Stimulated activated CD8-positive, alpha-beta memory T cell treated with anti-CD3 and anti-CD28 coated beads, Interleukin-7, amount 100 ng/mL, for 24 hours (primary cell): ENCODE measurements at places on chromosomes 6 and 20.

DNA sequence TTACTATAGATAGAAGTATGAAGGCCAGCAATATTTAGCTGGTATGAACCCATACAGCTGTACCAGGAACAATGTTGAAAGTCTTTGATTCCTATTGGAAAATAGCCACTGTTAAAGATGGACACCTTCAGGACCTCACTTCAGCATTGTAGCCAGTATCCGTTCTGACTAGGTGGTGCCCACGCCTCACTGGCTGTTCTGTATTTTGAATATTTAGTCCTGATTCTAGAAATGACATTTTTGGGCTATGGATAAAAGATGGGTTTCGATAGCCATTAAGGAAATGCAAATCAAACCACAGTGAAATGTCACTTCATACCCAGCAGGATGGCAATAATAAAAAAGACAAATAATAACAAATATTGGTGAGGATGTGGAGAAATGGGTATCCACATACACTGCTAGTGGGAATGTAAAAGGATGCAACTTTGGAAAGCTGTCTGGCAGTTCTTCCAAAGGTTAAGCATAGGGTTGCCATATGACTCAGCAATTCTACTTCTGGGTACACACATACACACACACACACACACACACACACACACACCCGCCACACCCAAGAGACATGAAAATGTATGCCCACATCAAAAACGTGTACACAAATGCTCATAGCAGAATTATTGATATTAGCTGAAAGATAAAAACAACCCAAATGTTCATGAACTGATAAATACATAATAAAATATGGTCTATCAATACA, 56.8 kb downstream of the UTRN start:
- DNase-seq = no peak

- no peak for DNase-seq
Measured at GRCh38 chr6:1070085-1070521, 241.8 kb upstream of the FOXQ1 start.

DNA sequence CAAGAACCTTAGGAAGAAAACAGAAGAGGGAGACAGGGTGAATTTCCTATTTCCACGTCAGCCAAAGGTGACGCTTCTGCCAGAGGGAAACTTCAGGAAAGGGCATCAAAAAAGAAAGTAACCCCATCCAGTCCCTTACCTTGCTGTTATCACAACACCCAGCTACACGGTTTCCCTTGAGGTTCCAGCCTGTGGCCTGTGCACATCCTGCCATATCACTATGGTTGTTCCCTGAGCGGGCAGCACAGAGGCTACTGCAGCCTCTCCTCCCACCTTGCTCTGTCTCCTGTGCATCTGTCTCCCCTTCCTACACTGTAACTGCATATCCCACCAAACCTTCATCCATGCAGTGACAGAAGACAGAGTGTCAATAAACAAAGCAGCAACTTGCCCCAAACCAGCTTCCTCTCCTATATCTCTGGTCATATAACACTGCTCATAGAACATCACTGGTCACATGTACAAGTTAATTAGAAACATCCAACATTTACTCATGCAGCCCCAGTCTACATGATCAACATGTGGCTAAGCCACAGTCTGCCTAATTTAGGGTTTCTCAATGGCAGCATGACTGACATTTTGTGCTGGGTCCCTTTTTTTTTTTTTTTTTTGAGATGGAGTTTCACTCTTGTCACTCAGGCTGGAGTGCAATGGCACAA, 54.7 kb downstream of the GFOD1 start:
- DNase-seq = no peak

DNA sequence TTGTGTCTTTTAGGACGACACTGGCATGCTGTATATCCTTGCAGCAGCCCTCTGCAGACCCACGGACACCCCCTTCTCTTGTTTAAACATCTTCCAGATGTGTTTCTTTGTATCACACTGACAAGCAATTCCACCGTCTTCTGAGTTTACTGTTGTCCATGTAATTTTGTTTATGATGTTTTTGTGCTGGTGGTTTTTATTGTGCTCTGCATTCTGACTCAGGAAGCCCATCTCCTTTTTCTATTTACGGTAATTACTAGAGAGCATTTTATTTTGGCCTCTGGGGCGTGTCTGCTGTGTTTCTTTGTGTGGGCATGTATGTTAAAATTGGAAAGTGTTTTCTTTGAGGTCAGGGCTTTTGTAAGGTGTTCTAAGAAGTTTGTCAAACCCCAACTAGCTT, 111.9 kb downstream of the JARID2 start:
- no peak for DNase-seq

GRCh38 chr6:168737481-168737880, 296.5 kb downstream of the SMOC2 start:
- no peak for DNase-seq

- no peak for DNase-seq
Measured at GRCh38 chr6:157536223-157536545, 155.2 kb downstream of the ZDHHC14 start.

- DNase-seq = no peak
Measured at GRCh38 chr20:5180421-5180820, 53.6 kb downstream of the CDS2 start.

DNA sequence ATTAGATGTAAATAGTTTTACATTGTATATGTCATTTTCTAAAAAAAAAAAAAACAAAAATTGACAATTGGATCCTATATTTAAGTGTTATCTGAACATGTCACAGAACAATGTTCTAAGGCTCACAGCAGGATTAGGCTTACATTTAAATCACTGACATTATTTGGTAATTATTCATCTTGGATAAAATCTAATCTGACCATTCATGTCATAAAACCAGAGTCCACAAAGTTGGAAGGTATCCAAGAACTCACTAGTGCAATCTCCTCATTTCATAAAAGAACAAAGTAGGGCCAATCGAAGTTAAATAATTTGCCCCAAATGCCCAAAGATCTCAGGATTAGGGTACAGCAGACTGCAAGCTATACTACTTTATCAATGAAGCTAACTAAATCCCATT, 73.0 kb downstream of the PDSS2 start:
- no peak for DNase-seq

DNA sequence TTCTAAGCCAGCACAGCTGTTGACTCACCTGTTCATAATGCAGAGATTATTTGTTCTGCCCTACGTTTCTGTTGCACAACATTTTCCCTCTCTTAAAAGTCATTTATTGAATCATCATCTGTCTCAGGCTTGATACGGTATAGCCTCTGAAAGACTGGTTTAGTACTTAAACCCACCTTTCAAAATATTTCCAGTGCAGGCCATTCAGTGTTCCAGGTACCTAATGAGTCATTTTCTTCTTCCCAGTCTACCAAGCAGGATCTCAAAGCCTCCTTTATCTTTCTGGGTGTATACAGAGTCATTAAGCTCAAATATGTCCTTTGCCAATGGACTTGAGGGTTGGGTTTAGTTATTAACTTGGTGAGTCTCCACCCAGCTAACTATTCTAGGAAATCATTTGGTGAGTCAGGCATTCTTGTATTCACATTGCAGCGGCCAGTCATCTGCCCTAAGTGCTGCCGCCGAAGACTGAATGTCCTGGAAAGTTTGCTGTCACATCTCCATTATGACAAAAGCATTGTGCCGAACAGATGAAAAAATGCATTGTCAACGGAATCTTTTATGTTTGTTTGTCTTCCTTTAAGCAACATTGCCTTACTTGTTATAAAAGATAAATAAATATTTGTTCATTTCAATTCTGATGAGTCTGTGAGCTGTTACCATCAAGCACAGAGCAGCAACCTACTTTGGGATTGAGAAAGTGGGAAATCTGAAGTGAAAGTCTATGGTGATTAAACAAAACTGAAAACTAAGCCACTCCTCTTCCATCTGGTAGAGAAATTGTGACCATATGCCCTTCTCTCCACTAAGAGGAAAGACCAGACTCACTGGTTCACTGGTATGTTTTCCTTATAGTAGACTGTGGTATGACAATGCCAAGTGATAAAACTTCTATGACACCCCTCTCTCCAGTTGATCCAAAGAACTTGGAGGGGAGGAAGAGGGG, 14.3 kb upstream of the FAM135A start:
- no peak for DNase-seq

GRCh38 chr20:25285856-25286798, 38.2 kb downstream of the PYGB start:
- DNase-seq = no peak

GRCh38 chr6:170135821-170136471, 154.9 kb downstream of the DLL1 start:
- DNase-seq = no peak

GRCh38 chr6:157928428-157928827, 53.2 kb upstream of the SYNJ2 start:
- DNase-seq = no peak

- no peak for DNase-seq
Measured at GRCh38 chr6:145904391-145904790, 59.8 kb downstream of the SHPRH start.

DNA sequence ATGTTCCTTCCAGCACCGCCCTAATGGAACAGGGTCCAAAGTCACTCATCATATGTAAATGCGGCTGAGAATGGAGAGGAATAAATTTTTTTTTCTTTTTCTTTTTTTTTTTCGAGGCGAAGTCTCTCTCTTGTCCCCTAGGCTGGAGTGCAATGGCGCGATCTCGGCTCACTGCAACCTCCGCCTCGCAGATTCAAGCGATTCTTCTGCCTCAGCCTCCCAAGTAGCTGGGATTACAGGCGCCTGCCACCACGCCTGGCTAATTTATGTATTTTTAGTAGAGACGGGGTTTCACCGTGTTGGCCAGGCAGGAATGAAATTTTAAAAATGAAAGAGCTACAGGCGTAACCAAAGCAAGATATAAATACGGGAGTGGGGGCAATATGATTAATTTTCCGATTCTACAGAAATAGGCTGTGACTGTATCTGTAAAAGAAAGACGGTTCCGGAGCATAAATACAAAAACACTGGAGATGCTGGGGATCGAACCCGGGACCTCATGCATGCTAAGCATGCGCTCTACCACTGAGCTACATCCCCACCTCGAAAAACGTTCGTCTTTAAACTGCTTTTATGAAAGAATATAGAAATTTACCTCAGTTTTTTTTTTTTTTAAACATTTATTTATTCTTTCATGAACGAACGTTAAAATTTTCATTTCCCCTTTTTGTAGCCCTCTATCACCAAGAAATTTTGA, 132.2 kb downstream of the GPX5 start:
- peak; percentile 45 for DNase-seq

GRCh38 chr6:4858194-4859015, 82.2 kb downstream of the CDYL start:
- DNase-seq = no peak

GRCh38 chr20:64233725-64234124, 21.8 kb upstream of the PCMTD2 start:
- no peak for DNase-seq

- no peak for DNase-seq
Measured at GRCh38 chr6:98787961-98788360, 46.4 kb upstream of the POU3F2 start.

- DNase-seq = no peak
Measured at GRCh38 chr20:34710861-34711574, 6.9 kb downstream of the TP53INP2 start.

GRCh38 chr6:136073216-136073615, 176.9 kb downstream of the MTFR2 start:
- DNase-seq = no peak

DNA sequence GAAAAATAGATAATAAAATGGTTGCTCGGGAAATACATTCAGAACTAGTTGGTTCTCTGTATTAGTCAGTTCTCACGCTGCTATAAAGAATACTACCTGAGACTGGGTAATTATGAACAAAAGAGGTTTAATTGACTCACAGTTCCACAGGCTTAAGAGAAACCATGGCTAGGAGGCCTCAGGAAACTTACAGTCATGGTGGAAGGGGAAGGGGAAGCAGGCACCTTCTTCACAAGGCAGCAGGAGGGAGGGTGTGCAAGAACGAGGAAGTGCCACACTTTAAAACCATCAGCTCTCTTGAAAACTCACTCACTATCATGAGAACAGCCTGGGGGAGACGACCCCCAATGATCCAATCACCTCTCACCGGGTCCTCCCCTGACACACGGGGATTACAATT, 24.2 kb upstream of the SNX9 start:
- no peak for DNase-seq

DNA sequence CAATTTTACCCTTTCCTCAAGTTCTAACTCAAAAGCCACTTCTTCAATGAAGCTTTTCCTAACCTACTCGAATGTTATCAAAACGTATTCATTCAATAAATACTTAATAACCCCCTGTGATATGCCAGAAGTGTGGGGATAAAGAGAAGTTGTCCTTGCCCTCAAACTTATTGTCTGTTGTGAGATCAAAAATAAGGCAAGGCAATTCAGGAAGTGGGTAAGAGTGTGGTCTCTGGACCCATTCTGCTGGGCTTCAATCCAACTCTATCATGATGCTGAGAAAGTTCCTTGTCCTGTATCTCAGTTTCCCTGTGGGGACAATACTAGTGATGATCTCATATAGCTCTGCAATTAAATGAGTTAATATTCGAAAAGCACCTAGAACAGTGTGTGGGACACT, 92.8 kb downstream of the PRDM1 start:
- DNase-seq = no peak

DNA sequence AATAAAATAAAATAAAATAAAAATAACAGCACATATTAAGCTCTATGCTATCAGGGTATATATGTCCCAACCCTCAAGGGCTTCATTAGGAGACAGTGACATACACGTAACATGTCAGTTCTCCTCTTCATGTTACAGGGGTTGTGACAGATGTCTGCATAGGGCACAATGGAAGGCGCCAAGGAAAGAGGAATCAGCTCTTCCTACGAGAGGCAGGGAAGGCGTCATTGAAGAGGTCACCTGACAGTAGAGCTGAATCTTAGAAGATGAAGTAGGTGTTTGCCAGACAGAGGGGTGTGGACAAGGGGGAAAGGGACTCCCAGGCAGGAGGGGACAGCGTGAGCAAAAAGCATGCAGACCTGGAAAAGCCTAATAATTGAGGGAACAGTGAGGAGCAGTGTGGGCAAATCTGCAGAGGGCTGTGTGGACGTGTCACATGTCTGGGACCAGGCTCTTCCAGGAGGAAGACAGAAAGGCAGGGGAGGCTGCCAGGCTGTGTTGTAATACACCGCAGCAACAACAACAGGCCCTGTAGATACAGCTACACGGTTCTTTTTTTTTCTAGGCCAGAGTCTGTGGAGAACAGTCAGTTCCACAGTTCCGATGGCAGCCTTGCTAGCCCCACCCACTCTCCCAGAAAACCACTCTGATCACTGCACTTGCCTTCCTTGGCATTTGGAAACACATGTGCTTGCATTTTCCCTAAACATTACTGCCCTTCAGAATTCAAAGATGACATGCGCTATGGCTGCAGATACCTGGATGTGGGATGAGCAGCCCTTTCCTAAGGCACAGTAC, 2.5 kb upstream of the FKBP5 start:
- DNase-seq = no peak

DNA sequence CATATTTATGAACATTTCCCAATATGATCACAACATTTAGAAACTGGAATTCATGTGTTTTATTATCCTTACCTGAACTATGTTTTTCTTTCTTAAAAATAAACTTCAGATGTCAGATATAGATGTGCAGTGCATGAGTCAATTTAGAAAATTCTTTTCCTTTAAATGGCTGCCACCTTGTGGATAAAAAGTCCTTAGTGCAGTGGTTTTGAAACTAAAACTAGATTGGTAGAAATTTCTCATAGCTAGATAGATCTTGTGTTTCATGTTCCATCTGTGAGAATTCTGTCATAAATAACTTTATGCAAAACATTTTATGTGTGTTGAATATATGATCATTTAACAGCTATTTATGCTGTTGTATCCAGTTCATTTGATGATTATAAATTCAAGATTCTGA, 134.9 kb downstream of the KLHL32 start:
- DNase-seq = no peak
